Cortex of kidney (tissue), 1 donor: ENCODE measurements at places on chromosomes 1 and 21.

DNA sequence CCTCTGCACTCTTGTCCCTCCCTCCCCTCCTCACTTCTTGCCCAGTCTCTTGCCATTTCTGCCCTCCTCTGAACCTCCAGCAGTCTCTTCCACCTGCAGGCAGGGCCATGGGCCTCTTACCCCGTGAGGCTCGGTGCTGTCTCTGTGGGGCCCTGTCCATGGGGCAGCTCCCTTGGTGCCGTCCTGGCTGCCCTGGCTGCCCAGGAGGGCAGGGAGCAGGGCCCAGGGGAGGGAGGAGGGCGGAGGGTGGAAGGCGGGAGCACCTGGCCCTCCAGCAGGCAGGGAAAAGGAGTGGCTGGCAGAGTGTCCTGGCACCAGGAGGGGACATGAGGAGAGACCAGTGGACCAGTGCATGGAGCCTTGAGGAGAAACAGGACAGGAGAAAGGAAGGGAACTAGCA, at the start of gene RORC:
Gene RORC (minus strand): TSS at position 198 of the 400 bp plus-strand sequence. CDS start 38 bp downstream, at position 160.
- peak; percentile 33 for DNase-seq

GRCh38 chr1:19038732-19039131, 82.3 kb upstream of the IFFO2 start:
- no peak for DNase-seq

DNA sequence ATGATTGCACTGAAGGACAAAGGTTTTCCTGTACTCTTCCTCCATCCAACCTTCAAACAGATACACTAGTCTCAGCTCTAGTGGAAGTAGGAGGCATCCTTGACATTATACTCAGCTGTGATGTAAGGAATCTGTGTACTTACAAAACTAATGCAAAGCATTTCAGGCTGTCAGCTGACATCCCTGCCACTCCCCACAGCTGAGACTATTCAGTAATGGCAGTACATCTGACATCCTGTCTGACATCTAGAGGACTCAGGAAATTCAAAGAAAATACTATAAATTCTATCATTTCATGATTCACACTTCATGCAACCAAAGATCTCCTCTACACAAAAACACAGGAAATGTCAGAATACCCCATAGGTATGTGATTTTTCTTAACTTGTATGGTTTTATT, 325.8 kb downstream of the SMYD3 start:
- DNase-seq: no peak

DNA sequence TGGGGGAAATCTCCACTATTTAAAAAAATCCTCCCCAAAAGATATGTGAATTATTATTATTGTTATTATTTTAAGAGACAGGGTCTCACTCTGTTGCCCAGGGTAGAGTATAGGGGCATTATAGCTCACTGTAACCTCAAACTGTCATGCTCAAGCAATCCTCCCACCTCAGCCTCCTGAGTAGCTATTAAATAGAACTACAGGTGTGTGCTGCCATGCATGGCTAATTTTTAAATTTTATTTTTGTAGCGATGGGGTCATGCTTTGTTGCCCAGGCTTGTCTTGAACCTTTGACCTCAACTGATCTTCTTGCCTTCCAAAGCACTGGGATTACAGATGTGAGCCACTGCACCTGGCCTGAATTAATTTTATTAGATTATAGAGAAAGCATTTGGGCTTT, 116.8 kb downstream of the RABGAP1L start:
- DNase-seq: no peak

GRCh38 chr1:174359454-174359805, 88.3 kb upstream of the GPR52 start:
- DNase-seq: no peak
